ENCODE measurements at places on chromosomes 11 and 22.

- DNase-seq = no peak
Observed at GRCh38 chr11:134244593-134244992, 8.6 kb downstream of the THYN1 start.

- DNase-seq = no peak
Observed at GRCh38 chr22:39960791-39961746, 872 bp downstream of the TMA7B start.

GRCh38 chr11:91194546-91194945, 971.7 kb upstream of the CHORDC1 start:
- no peak for DNase-seq

GRCh38 chr11:70068950-70069349, 9.2 kb upstream of the ANO1 start:
- DNase-seq = no peak

DNA sequence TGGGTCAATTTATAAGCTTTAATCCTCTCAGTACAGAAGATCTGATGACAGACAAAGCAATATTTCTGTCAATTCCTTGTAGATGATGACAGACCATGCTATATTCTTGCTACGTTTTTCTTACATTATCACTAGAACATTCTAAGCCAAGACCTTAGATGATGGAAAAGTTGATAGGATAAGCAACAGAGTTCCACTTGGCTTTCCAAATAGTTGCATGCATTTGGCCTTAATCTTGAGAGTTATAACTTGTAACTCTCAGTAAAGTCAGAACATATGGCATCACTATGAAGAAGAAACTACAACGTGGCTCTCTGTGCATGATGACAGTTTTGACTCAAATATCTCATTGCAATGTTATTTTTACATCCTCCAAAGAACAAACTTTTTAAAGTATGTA, 544.3 kb upstream of the LRRC4C start:
- no peak for DNase-seq

GRCh38 chr22:33209930-33210784, 152.0 kb upstream of the SYN3 start:
- DNase-seq = peak; percentile 63

GRCh38 chr11:86660088-86660487, 12.3 kb downstream of the ME3 start:
- DNase-seq = no peak

GRCh38 chr22:26064048-26064447, 105.2 kb upstream of the SEZ6L start:
- no peak for DNase-seq

- DNase-seq = no peak
Observed at GRCh38 chr11:117795638-117796455, 1.2 kb downstream of the DSCAML1 start.

GRCh38 chr11:30125456-30125855, 105.4 kb upstream of the FSHB start:
- no peak for DNase-seq

DNA sequence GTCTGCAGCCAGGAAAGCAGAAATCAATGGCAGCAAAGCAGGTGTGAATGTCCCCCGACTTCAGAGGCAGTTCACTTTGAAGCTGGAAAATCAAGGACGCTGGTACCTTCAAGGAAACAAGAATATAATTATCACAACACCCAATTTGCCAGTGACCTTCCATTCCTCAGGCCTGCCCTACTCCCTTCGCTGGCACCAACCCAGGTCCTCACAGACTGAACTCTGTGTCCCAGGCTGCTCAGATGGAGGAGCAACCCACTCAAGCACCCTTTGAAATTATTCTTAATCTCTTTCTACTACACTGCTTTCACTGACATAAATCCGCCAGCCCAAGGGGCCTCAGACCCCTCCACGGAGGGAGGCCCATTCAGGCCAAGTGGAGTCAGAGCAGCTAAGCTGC, 64.7 kb upstream of the WT1 start:
- DNase-seq = no peak

DNA sequence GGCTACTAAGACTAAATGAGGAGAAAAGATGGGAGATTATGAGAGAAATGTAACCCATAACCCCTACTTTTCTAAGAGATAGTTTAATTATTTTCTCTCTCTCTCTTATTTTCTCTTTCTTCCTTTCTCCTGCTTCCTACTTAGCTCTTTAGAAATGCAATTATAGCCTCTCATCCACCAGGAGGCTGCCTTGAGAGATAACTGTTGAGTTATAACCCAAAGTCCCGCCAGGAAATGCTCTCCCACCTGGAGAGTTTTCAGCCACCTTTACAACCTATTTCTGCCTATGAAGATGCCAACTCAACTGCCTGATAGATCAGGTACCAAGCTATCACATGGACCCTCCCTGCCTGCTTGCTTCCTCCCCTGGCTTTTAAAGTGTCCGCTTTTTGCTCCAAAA, 34.0 kb upstream of the TMEM123 start:
- DNase-seq = no peak

GRCh38 chr11:37727371-37727770, 1129.3 kb upstream of the RAG2 start:
- DNase-seq = no peak

GRCh38 chr11:103596315-103596714, 440.1 kb upstream of the DDI1 start:
- no peak for DNase-seq

GRCh38 chr11:120217941-120218694, 7.3 kb downstream of the OAF start:
- DNase-seq = peak; percentile 54

DNA sequence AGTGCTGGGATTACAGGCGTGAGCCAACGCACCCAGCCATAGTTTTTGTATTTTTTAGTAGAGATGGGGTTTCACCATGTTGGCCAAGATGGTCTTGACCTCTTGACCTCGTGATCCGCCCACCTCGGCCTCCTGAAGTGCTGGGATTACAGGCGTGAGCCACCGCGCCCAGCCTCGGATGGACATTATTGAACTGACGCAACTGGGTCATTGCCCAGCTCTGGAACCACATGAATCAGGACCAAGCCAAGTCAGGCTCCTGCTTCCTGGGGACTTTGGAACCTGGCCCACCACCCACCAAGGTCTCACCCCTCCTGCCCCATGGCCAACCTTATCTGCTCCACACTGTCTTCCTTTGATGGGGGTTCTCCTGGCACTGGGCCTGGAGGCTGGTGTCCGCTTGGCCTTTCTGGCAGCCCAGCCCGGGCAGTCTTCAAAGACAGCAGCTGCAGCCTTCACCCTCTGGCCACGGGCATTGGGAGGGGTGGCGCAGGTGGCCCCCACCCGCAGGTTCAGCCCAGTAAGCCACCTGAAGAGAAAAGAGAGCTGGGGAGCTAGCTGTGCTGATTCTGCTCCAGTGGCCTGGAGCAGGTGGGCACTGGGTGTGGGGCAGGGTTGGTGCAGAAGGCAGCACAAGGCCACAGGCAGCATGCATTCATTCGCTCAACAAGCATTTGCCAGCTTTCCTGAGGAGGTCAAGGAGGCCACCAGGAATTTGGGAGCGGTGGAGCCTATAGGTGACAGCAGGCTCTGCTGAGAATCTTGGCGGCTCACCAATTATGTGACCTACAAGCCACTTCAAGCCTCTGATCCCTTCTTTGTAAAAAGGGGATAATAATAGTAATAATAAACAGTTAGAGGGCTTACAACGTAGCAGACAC, 5.7 kb downstream of the CHADL start:
- no peak for DNase-seq

DNA sequence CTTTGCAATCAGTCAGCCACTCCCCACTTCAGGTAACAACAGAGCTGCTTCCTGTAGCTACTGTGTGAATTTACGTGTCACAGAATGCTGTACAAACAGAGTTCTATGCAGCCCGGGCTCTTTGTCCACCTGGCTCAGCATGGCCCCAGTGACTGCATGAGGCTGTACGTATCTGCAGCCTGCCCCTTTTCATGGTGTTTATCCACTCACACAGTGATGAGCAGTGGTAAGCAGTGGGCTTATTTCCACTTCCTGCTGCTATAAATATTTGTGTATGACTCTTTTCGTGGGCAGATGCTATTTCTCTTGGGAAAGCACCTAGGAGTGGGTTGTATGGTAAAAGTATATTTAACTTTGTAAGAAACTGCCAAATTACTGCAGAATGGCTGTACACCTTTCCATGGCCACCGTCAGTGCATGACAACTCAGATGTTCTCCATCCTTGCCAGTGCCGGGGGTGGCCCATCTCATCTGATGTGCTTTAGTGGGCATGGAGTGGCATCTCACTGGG, 43.3 kb downstream of the MYEOV start:
- DNase-seq = peak; percentile 12

DNA sequence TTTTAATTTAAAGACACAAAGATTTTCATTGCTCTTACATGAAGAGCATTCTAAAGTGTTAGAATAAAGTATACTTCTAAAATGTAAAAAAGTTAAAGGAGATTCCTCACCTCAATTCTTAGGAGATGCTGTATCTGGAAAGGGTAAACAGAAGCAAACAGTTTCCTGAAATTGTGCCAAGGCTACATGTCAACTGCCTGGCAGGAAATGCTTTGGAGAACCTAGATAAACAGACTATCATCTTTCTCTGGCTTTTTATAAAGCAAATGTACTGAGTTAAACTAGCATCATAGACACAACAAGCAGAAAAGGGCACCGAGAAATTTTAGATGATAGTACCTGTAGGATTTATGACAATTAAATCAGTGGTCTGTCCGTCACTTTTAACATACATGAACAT, 24.7 kb upstream of the AKIP1 start:
- peak; percentile 37 for DNase-seq

DNA sequence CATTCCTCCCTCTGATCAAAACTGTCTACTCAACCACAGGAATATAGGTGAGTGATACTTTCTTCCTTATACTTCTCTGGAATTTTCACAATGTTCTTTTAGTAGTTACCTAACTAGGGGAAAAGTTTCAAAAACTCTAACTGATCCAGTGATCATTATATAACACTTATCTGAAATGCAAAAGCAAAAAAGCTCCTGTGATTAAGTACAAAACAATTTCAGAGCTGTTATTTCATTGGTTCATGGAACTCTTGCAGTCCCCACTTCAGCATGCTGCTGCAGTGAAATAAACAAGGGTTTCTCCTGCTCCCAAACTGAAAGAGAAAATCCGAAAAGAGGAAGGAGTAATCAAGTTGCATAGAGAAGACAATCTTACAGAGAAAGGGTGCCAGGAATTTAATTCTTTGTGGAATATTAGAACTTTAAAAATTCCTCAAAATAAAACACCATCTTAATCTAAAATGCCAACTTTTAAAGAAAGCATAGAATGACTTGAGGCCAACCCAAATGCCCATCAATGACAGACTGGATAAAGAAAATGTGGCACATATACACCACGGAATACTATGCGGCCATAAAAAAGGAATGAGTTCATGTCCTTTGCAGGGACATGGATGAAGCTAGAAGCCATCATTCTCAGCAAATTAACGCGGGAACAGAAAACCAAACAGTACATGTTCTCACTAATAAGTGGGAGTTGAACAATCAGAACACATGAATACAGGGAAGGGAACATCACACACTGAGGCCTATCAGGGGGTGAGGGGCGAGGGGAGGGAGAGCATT, 20.3 kb downstream of the PPP2R1B start:
- no peak for DNase-seq

DNA sequence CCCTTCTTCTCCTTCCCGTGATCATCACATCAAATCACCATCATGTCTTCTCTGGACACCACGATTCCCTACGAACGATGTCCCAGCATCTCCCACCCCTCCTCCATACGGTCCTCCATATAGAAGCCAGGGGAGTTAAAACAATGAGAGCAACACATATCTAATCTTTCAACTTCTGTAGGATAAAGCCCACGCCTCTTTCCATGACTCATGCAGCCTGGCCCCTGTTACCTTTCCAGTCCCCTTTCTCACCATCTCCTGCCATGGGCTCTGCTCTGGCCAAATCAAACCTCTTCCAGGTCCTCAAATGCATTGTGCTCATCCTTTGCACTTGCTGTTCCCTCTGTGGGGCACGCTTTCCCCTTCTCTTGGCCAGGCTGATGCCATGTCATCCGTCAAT, 23.6 kb downstream of the RPS6KA4 start:
- DNase-seq = no peak

DNA sequence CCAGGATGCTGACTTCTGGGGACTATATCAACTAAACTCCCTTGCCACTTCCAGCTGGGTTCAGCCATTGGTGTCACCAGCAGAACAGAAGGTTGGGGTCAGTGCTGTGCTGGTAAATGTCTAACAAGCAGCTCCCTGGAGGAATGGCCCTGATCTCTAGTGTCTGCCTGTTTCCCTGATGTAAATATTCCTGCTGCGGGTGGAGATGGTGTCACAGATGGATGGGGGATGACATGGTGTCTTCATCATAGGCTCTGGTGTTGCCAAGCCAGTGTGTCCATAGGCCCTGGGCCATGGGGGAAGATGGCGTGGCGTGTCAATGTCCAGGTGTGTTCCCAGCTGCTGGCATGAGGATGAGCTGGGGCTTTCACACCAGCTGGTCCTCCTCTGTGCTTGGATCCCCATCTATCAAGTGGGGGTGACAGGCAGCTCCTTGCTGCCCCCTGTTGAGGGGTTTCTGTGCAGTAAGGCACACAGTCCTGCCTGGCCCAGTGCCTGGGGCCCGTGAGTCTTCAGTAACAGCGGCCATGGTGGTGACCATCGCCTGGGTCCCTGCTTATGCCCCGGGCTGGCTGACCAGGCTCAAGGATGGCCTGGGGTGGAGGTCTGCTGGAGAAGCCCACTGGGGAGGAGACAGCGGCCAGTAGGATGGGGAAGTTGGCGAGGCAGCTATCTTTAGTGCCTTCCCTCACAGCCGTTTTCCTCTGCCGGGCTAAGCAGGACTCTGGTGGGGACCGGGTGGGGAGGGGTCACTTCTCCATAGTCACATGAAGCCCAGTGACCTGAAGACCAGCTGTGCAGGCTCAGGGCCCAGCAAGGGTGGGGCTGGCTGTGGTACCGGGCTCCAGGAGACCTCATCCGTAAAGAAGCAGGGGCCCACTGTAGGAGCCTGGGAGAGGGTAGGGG, 12.7 kb downstream of the RPL3 start:
- DNase-seq = no peak
